ENCODE measurements at places on chromosomes 6 and 20.

DNA sequence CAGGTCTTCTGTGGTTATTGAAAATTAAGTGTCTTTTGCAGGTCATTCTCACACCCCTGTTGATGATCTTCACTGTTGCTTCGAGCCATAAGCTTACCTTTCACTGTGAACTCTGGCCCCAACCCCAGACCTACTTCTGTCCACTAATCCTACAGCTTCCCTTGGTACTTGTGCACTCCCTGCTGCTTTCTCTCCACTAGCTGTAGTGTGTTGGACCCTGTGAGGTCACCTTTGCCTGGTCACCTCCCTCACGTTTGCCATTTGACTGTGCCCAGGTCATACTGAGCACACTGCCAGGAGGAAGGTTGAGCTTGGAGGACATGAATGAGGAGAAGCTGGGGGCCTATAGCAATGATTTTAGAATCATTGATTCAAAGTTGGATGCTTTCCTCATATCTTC is 94.0 kb downstream of the PLCB1 start:
- H3K27me3 ChIP-seq = no peaks in the 10 kb centered on the region
- H3K4me3 ChIP-seq = no peak overlapping the region
- H3K36me3 ChIP-seq = peaks cover 4% of the 10 kb centered on the region
- H3K27ac ChIP-seq = no peak overlapping the region

- H3K27ac ChIP-seq = no peak overlapping the region
- DNase-seq = no peak
- no peaks in the 10 kb centered on the region for H3K4me1 ChIP-seq
- H3K4me3 ChIP-seq = no peak overlapping the region
- no peaks in the 10 kb centered on the region for H3K36me3 ChIP-seq
- peaks cover 5% of the 10 kb centered on the region for H3K27me3 ChIP-seq
These were observed 34.7 kb upstream of the YWHAB start for GRCh38 chr20:44850837-44851236.

DNA sequence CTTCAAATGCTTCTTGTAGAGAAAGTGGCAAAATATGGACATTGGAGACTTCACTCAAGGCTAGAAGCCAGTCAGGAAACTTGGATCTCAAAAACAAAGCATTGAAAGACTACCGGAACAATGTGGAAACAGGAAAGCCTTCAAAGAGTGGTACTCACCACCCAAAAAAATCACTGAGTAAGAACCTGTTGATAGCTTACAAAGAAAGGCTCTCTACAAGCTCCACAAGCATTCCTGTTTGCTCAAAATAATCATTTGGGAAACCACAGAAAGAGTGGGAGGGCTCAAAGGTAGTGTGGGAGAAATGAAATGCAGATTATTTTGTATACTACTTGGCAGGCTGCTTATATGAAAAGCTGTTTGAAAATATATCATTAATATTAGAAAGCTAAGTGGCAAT is 9.5 kb upstream of the DST start:
- no peaks in the 10 kb centered on the region for H3K4me1 ChIP-seq
- no peaks in the 10 kb centered on the region for H3K27me3 ChIP-seq
- H3K4me3 ChIP-seq = no peak overlapping the region
- H3K36me3 ChIP-seq = no peaks in the 10 kb centered on the region
- no peak overlapping the region for H3K27ac ChIP-seq

GRCh38 chr6:16146527-16146955 is 17.7 kb downstream of the MYLIP start:
- peaks cover 71% of the 10 kb centered on the region for H3K36me3 ChIP-seq
- H3K27ac ChIP-seq = no peak overlapping the region
- H3K4me3 ChIP-seq = no peak overlapping the region

GRCh38 chr6:14270925-14271788 is 153.6 kb downstream of the CD83 start:
- peaks cover 47% of the 10 kb centered on the region for H3K4me1 ChIP-seq
- no peaks in the 10 kb centered on the region for H3K27me3 ChIP-seq
- no peak overlapping the region for H3K4me3 ChIP-seq
- peaks cover 3% of the 10 kb centered on the region for H3K36me3 ChIP-seq

DNA sequence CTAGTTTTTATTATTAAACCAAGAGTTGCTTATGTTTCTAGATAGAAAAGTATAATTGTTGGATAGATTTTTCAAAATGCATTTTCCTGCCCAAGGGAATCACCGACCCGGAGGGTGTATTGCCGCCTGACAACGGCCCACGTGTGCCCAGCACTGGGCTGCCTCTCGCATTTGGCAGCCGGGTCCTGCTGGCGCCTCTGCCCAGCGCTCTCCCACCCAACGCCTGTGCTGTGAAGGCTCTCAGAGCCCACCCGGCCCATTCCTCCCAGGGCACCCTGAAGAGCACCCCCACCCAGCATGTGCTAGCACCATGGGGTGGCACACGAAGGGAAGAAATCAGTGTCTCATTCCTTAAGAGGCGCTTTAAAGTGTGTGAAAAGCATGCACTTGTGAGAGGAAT is 88.3 kb upstream of the AFDN start:
- DNase-seq = no peak
- H3K4me1 ChIP-seq = no peaks in the 10 kb centered on the region
- no peak overlapping the region for H3K27ac ChIP-seq
- H3K36me3 ChIP-seq = no peaks in the 10 kb centered on the region
- H3K4me3 ChIP-seq = no peak overlapping the region
- peaks cover 5% of the 10 kb centered on the region for H3K27me3 ChIP-seq

GRCh38 chr6:44352259-44352658 is 9.8 kb downstream of the SPATS1 start:
- H3K4me1 ChIP-seq = no peaks in the 10 kb centered on the region
- no peak for DNase-seq
- no peak overlapping the region for H3K27ac ChIP-seq
- H3K4me3 ChIP-seq = no peak overlapping the region
- no peaks in the 10 kb centered on the region for H3K36me3 ChIP-seq
- H3K27me3 ChIP-seq = peaks cover 4% of the 10 kb centered on the region

GRCh38 chr20:40563296-40563950 is 125.6 kb downstream of the MAFB start:
- H3K27me3 ChIP-seq = no peaks in the 10 kb centered on the region
- no peak overlapping the region for H3K27ac ChIP-seq
- no peaks in the 10 kb centered on the region for H3K4me1 ChIP-seq

GRCh38 chr6:138785980-138786379 is 9.9 kb upstream of the ECT2L start:
- no peak overlapping the region for H3K4me3 ChIP-seq
- H3K27ac ChIP-seq = no peak overlapping the region
- no peak for DNase-seq

- no peak for DNase-seq
- no peaks in the 10 kb centered on the region for H3K36me3 ChIP-seq
- H3K4me3 ChIP-seq = no peak overlapping the region
- H3K27me3 ChIP-seq = no peaks in the 10 kb centered on the region
- no peak overlapping the region for H3K27ac ChIP-seq
- no peaks in the 10 kb centered on the region for H3K4me1 ChIP-seq
These were observed 27.1 kb downstream of the DAAM2 start for GRCh38 chr6:39819228-39819627.

- H3K4me3 ChIP-seq = no peak overlapping the region
- H3K27me3 ChIP-seq = peaks cover 28% of the 10 kb centered on the region
- peaks cover 8% of the 10 kb centered on the region for H3K4me1 ChIP-seq
- DNase-seq = no peak
- H3K36me3 ChIP-seq = no peaks in the 10 kb centered on the region
These were observed 4.2 kb downstream of the TPD52L1 start for GRCh38 chr6:125157725-125158124.

GRCh38 chr6:146445233-146445632 is 98.4 kb upstream of the RAB32 start:
- DNase-seq = no peak
- no peaks in the 10 kb centered on the region for H3K36me3 ChIP-seq
- no peak overlapping the region for H3K27ac ChIP-seq

- no peak overlapping the region for H3K4me3 ChIP-seq
- no peak overlapping the region for H3K27ac ChIP-seq
- DNase-seq = no peak
- peaks cover 2% of the 10 kb centered on the region for H3K27me3 ChIP-seq
These were observed 38.4 kb downstream of the ALDH8A1 start for GRCh38 chr6:134911547-134911946.

- H3K36me3 ChIP-seq = no peaks in the 10 kb centered on the region
- no peak overlapping the region for H3K4me3 ChIP-seq
- H3K27ac ChIP-seq = no peak overlapping the region
- H3K27me3 ChIP-seq = peaks cover 1% of the 10 kb centered on the region
- H3K4me1 ChIP-seq = no peaks in the 10 kb centered on the region
These were observed 52.3 kb upstream of the BCLAF1 start for GRCh38 chr6:136341967-136342366.
